ENCODE measurements at places on chromosomes 7 and 10.

DNA sequence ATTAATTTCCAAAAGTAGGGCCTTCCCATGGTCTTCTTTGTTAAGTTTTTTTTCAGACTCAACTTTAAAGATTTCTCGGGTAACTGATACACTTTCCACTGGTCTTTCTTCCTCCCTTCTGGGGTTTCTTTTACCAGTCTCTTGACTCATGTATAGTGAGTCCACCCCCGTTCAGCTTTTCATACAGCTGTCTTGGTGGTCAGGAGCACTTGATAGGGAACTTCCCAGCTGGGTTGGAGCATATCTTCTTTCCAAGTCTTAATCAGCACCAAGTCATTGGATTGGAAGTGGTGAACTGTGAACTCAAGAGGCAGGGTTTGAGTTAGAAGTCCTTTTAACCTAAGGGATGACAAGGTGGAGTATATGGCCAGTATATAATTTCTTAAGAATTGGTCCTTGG is 29.2 kb upstream of the ELOVL3 start:
- DNase-seq = no peak

- DNase-seq = no peak
Measured at GRCh38 chr10:32318476-32318896, 28.5 kb downstream of the EPC1 start.

- DNase-seq = no peak
Measured at GRCh38 chr7:98640375-98640774, 23.3 kb downstream of the NPTX2 start.

DNA sequence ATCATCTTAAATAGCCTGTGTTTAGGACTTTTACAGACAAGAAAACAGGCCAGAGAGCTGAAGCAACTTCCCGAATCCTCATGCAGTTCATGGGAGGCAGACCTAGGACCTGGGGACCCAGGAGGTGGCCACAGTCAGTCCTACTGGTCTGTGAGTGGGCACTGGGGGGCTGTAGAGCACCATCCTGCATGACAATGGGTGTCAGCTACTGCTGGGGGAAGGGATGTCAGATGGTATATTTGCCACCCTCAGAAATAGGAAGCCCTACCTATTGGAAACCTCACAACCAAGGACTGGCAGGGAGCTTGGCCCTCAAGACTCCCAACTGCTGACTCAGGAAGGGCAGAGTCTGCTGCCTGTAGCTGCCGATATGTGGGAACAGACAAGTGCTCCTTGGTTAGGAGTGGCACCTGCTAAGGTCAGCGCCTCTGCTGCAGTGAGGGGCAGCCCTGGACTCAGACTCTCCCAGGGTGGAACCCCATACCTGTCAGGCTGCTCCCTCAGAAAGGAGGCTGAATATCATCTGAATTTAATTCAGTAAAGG is 29.7 kb downstream of the OGDH start:
- DNase-seq = no peak

GRCh38 chr7:71976645-71977044 is 435.5 kb downstream of the CALN1 start:
- no peak for DNase-seq

GRCh38 chr10:28845009-28845682 is 167.8 kb downstream of the BAMBI start:
- no peak for DNase-seq

DNA sequence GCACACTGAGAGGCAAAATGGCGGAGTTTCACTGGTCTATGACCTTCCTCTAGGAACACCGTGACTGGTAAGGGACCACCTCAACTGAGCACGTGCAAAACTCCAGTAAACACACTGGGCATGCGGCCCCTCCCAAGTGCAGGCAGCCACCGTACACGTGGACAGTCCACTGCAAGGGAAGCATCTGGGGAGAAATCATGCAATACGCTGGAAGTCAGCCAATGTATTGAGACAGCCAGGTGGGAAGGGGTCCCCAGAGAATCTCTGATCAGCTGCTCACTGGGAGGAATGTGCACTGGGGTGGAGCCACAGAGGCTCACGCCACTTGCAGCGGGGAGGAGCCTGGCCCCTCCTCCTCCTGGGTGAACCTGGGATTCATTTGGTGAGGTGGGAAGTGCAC is 49.3 kb downstream of the CFAP46 start:
- no peak for DNase-seq

DNA sequence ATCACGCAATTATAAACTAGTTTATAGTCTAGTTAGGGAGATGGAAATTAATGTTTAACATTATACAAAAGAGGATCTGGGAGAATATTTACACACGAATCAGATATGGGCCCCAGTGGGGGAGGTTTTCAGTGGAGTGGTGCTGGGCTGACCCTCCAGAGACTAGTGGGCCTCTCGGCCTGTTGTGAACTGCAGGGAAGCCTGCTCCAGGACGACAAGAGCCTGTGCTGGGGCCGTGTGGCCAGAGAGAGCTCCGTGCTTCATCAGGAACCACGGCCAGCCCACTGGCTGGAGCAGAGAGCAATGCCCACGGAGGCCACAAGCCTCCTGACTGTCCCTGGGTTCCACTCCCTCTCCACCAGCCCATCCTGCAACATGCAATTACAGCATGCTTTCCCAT is 11.3 kb upstream of the ESYT2 start:
- DNase-seq = no peak

- no peak for DNase-seq
Measured at GRCh38 chr7:156456503-156457115, 184.0 kb upstream of the RNF32 start.

DNA sequence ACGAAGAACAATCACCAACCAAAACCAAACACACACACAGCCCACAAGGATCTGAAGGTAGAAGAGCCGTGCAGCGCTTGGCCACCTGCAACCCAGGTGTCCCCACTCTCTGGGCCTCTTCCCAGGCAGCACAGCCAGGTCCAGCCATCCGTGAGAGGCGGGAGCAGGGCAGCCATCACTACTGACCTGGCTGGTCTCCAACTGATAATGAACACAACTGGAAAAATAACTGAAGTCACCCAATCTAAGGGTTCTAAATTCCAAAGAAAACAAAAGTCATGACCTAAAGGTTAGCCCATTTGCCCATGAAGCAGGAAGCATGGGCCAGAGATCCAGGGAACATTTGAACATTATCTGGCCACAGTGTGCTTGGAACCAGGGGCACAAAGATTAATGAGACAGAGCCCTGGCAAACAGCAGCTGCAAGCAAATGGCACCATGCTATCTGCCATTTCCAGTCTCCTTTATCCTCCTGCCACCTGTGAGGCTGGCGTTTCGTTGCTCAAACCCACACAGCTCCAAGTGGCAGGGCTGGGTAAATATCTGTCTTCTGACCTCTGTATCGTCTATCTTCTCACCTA is 207.9 kb downstream of the TNS3 start:
- DNase-seq = no peak

GRCh38 chr7:13414661-13415107 is 574.8 kb downstream of the ETV1 start:
- DNase-seq = no peak

GRCh38 chr10:98901441-98902110 is 334.1 kb downstream of the HPSE2 start:
- DNase-seq = no peak

DNA sequence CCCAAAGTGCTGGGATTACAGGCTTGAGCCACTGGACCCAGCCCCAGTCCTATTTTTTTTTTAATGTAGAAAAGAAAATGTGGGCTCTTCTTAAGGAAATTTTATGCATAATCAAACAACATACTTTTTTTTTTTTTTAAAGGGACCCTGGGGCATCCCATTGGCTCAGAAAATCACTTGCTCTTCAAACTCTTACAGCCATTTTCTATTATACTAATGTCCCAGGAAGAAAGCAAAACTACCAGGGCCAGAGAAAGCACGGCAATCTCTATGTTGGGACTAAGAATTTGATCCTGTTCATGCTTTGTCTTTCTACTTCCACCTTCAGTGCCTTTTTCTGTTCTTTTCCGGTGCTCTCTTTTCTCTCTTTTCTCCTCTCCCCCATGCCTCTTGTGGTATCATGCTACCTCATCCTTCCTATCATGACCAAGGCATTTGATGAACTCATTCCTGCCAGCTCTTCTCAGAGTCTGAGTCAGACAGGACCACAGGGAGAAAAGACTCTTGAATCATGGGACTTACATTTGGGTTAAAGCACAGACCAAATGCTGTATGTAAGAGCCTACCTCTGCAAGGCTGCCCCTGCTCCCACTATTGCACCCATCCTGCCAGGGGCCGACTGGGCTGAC is 76.4 kb upstream of the CCNY start:
- no peak for DNase-seq

DNA sequence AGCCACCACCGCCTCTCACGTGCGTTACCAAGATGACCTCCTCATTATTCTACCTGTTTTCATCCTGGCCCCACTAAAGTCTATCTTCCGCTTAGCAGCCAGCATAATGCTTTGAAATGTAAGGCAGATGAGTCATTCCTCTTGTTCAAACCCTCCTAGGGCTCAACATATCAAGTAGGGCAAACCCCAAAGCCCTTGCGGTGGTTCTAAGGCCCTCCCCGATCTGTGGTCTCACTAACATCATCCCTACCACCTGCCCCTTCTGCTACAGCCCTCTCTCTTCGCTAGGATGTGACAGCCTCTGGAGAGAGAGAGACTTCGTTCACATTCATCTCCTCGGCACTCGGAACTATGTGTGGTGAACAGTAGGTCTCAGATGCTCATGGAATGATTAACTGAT is 94.8 kb downstream of the SVIL start:
- DNase-seq = no peak

GRCh38 chr7:130008941-130009847 is 42.0 kb downstream of the ZC3HC1 start:
- no peak for DNase-seq

GRCh38 chr7:45229156-45229920 is 71.7 kb downstream of the RAMP3 start:
- DNase-seq = no peak

GRCh38 chr7:13197501-13197900 is 510.1 kb downstream of the ARL4A start:
- DNase-seq = no peak

DNA sequence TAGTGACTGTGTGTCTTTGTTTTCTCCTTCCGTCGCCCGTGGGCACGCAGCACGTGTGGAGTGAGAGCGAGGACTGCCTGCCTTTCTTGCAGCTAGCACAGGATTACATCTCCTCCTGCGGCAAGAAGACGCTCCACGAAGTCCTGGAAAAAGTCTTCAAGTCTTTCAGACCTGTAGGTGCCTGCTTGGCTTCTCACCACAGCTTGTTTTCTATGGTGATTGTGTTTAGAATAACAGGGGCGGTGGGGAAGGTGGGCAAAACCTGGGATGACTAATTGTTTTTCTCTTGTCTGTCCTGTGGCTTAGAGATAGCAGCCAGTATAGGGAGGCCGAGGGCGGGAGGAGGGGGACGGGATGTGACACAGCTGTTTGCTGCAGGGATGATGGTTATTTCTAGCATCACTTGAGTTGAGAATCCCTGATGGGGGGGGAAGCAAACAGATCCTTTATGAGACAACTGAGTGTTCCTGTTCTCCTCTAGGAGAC is 11.4 kb downstream of the MTURN start:
- DNase-seq = no peak

- no peak for DNase-seq
Measured at GRCh38 chr7:43508461-43508860, 74.4 kb upstream of the STK17A start.

GRCh38 chr7:101663747-101664146 is 34.7 kb upstream of the MYL10 start:
- DNase-seq = no peak

- DNase-seq = no peak
Measured at GRCh38 chr7:119197877-119198527, 973.5 kb downstream of the ANKRD7 start.

- DNase-seq = no peak
Measured at GRCh38 chr7:148290538-148290937, 300.0 kb upstream of the C7orf33 start.

DNA sequence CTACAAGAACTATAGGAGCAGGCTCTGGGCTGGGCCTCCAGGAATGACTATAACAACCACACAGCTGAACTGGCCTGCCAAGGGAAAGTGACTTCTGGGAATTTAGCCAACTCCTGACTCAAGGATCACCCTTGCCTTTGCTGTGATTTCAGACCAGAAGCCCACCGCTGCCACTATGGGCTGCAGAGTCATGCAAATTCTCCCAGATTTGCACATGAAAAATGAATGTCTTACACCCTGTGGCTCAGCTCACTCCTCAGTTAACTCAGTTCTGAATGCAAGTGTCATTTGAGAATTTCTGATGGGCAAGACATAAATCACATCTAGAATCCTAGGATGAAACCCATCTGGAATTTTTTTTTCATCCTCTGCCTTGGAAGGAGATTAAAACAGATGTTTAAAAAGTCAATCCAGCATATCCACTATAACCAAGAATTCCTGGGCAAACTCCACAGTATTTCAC is 186.5 kb upstream of the BET1 start:
- no peak for DNase-seq

DNA sequence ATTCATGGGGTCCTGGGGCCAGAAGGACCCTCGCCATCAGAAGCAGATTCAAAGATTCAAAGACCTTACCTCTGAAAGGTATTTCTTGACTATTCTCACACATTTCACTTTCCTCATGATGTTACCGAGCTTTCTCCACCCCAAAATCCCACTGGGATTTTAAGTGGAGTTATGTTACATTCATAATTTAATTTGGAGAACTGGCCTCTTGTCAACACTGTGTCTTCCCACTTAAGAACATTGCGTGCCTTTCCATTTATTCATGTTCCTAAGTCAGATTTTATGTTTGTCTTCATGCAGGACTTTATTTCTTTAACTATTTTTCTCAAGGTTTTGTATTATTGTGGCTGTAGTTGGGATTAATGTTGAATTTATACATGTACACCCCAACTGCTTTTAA is 123.5 kb upstream of the BMPER start:
- DNase-seq = no peak

GRCh38 chr10:3757250-3757637 is 27.8 kb downstream of the KLF6 start:
- DNase-seq = no peak

GRCh38 chr10:124632064-124632531 is 112.1 kb downstream of the FAM53B start:
- no peak for DNase-seq

DNA sequence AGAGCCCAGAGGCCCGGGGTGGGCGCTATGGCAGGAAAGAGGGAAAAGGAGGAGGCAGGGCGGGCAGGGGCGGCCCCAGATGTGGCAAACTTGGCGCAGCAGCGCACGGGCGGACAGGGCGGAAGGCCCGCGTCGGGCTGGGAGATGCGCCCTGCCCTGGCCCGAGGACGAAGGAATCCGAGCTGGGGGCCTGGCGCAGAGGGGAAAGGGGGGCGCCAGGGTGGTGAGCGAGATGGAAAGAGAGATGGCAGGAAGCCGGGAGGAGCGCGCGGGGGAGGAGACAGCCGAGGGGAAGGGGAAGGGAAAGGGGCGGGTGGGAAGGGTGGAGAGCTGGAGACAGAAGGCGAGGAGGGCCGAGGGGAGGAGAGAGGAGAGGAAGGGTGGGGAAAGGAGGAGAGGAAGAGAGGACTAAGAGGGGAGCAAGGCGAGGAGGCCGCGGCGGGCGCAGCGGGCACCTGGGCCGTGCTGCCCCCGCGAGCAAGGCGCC is at the start of gene MARVELD1:
MARVELD1 (plus strand) TSS at position 392 of the 487 bp plus-strand sequence. CDS start 147 bp downstream, outside the sequence.
- no peak for DNase-seq

DNA sequence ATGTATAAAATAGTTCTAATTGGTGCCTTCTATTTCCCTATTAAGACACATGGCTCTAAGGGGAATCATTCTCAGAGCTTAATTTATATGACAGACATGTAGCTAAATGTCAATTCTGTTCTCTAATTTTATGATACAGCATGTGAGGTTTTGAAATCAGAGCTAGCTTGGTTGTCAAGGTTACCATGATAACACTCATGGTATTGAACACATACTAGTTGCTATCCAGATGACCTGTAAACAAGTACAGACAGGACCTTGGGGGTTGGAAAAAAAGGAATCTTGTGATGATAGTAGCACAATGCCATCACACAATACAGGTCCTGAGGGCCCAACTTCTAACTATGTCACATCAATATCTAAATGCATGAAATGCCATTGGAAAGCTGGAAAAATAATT is 49.2 kb downstream of the RHOBTB1 start:
- DNase-seq = no peak
